Bone marrow (tissue), 2 donors: ENCODE measurements at places on chromosomes 5 and 9.

GRCh38 chr9:108698231-108698630 lies 157.6 kb downstream of the ACTL7B start:
- no peak for DNase-seq

DNA sequence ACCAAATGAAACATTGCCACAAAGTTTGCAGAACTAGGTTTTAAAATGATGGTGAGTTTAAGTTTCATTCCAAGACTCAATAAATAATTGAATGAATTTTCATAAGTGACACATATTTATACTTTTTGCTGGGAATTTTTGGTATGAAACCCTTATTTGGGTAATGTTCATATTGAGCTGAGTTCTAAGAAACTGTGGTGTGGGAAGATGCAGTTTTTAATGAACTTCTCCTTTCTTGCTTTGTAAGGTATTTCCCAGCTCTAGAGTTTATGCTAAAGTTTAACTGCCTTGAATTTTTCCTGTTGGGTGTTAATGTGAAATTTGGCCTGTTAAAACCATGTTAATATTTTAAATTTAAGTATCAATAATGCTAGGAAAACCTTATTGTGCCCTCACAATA lies 15.1 kb downstream of the RABGAP1 start:
- no peak for DNase-seq

- no peak for DNase-seq
Measured at GRCh38 chr9:95641586-95641985, 124.8 kb upstream of the PTCH1 start.

DNA sequence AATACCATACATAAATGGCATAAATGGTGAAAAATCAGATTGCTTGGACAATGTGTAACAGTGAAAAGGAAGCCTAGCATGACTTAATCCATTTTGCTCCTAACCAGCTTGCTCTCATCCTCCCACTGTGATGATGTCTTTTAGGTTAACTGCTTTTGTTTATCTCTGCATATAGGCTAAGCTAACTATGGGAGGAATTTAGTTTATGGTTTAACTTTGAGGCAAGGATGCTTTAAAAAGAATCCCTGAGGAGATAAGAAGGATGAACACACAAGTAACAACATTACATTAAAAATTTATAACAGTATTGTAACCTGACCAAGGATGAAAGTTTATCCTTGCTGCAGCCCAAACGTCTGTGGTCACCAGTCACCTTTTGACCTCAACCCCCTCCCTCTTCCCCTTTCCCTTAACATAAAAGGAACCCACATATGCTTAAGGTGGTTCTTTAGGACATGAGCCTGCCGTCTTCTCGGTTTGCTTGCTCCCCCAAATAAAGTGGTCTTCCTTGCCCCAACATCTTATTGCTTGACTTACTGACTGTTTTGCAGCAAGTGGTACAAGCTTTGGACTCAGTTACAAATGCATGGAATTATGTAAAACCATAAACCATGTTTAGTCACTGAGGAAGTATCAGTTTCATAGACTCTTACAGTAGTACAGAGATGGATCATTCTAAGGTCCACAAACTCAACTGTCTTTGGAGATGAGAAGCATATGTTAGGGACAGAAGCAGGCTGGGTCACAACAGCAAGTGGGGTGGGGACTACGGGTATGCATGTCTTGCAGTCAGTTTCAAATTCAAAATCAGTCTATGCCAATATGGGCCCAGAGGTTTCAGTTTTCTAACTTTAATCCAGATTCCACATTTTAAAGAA lies 31.3 kb downstream of the AGXT2 start:
- no peak for DNase-seq

GRCh38 chr9:134221273-134222017 lies 57.1 kb upstream of the RNU6ATAC start:
- no peak for DNase-seq

- DNase-seq = no peak
Measured at GRCh38 chr9:136901516-136902258, 15.4 kb downstream of the TRAF2 start.

DNA sequence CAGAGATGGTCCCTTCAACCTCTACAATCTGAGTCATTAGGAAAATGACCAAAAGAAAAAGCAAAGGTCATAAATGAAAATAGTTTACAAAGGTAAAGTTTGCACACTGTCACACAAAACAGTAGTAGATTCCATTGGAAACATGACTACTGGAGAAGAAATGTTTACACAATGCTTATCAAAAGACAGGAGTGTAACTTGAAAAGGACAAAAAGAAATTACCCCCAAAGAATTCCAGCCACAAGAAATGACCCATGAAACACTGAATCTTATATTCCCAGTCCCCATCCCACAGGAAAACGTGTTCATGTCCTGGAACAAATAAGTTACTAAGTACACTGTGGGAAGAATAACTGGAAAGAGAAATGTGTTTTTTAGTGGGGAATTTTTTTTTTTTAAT lies 385.1 kb downstream of the SEMA5A start:
- no peak for DNase-seq

- no peak for DNase-seq
Measured at GRCh38 chr5:9947225-9947714, 302.4 kb downstream of the ATPSCKMT start.

- peak; percentile 58 for DNase-seq
Measured at GRCh38 chr9:134443174-134444037, 117.2 kb downstream of the RXRA start.

- no peak for DNase-seq
Measured at GRCh38 chr5:137078171-137078665, 420.9 kb downstream of the SPOCK1 start.

DNA sequence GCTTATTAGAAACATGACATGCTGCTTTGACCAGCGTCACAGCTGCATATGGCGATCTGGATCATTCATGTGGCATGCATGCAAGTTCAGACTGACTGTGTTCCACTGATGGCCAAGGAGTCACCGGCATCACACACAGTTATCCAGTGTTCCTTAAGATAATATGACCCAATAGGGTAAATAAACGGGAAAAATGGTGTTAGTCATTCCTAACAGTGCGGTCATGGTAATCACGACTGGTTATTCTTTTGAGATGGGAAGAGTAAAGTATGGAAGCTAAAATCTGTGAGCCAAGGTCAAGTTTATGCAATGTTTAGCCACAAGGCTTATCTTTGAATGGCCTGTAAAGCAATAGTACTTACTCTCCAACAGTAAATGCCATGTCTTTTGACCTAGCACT lies 29.3 kb upstream of the LVRN start:
- no peak for DNase-seq

- DNase-seq = no peak
Measured at GRCh38 chr9:92639124-92639523, 30.8 kb downstream of the IPPK start.

GRCh38 chr5:35052838-35053237 lies 5.1 kb upstream of the AGXT2 start:
- DNase-seq = no peak

DNA sequence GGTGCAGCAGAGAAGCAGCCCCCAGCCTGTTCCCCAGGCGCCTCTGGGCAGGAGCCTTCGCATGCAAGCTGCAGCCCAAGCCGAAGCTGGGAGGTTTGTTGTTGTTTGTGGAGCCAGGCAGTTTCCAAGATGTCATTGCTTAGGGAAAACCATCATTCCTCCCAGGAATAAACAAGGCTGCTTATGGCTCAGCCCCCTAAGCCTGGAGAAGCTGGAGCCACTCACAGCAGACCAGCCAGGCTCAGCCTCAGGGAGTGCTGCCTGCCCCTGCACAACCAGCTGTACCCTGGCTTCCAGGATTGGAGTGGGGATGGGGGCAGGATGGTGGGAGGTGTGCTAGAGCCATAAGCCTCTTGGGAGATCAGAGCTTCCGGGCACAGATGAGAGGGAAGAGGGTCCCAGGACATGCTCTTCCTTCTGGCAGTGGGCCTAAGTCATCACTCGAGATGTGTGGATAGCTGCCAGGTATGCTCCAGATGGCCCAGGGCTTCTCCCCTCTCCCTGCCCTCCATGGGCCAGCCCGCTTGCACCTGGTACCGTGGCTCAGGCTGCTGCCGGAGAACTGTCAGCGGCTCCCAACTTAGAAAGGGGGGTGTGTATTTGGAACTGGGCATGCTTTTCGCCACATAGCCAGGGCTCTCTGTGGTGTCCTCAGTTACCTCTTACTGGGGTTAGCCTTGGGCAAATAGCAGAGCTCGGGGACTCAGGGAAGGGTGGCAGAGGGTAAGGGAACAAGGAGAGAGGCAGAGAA lies 105.2 kb downstream of the RGS3 start:
- no peak for DNase-seq

- no peak for DNase-seq
Measured at GRCh38 chr5:73496984-73497457, 1.2 kb upstream of the BTF3 start.

GRCh38 chr9:134493461-134494272 lies 147.9 kb upstream of the COL5A1 start:
- no peak for DNase-seq

DNA sequence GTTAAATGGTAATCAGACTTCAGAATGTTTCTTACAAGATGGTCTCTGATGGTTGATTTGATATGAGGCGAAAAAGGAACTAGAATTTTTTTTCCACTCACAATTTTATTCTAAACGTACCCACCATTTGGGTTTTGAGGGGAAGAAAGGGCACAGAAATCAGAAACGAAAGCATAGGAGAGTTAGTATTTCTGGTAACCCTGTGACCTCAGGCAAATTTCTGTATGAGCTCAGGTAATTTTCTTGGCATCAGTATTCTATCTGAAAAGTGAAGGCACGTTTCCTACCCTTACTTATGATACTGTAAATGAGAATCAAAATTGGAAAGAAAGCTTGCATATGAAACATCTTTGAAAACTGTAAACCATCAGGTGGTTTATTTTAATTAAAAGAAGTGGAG lies 26.5 kb downstream of the TMEFF1 start:
- no peak for DNase-seq

- no peak for DNase-seq
Measured at GRCh38 chr9:30925635-30926034, 1458.8 kb upstream of the ACO1 start.
